ENCODE measurements at places on chromosomes 11 and 22. TPM values are rescaled to one million over a fixed set of nuclear protein-coding genes. Genes with fewer than 3 reads are reported as not detected.

DNA sequence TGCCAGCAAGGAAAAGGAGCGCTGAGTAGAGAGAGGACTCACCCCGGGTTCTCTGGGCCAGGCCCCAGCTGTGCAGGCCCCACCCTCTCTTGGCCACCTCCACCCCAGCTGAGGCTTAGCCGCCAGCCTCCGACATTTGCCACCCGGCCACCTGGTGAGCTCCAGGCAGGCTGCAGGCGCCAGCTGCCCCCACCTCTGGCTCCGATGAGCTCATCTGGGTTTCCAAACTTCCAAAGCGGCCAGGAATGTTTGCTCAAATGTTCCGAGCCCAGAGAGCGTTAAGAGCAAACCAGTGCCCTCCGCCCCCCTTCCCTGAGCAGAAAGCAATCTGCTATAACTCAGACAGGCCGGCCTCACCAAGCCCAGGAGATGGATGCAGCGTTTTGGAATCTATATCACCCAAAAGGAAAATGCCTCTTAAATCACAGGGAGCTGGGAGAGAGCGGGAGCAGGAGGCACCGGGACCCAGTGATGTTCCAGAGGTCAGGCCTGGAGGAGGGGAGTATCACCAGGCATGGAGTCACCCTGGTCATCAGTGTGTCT is 9.1 kb upstream of the MN1 start:
- peak; percentile 69 for DNase-seq

DNA sequence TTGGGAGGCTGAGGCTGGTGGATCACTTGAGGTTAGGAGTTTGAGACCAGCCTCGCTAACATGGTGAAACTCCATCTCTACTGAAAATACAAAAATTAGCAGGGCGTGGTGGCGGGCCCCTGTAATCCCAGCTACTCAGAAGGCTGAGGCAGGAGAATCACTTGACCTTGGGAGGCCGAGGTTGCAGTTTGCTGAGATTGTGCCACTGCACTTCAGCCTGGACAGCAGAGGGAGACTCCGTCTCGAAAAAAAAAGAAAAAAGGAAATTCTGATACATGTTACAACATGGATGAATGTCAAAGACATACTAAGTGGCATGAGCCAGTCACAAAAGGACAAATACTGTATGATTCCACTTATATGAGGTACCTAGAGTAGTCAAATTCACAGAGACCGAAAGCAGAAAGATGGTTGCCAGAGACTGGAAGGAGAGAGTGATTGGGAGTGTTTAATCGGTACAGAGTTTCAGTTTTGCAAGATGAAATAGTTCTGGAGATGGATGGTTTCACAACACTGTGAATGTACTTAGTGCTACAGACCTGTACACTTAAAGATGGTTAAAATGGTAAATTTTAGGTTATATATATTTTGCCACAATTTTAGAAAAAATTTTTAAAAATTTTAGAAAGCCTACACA is 92.3 kb downstream of the BLID start:
- DNase-seq: no peak

GRCh38 chr11:102368472-102368871 is 21.5 kb downstream of the BIRC2 start:
- no peak for DNase-seq

DNA sequence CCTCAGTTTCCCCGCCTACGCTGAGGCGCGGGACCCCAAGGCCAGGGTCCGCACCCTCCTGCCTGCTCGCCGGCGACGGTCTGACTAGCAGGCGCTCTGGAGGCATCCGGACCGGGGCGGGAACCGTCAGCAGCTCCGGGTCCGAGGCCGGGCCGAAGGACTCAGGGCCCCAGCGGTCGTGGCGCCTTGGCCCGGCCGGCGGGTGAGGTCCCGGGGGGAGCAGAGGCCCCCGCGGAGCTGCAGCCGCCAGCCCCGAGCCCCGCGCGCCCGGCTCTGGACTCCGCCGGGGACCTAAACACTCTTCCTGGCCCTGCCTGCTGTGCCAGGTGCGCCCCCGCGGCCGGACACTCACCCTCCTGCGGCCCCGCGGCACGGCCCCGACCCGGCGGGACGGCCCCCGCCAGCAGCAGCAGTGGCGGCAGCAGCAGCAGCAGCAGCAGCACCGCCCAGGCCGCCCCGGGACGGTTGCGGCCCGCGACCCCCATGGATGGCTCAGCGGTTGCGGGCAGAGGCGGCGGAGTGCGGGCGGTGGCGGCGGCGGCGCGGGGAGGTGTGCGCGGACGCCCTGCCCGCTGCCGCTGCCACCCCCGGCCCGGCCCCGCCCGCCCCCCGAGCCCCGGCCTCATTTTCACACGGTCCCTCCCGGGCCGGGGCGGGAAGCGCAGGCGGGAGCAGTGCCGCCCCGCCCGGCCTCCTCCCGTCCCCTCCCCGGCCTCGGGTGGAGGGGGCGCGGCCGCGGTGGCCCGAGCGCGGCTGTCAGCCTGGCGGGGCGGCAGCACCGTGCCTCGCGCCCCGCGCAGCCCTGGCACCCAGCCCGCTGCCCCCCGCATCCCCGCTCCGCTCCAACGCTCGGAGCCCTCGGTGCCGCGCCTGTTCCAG is at the start of gene SCUBE2:
SCUBE2 (minus strand) TSS at position 556 of the 879 bp plus-strand sequence; CDS start at position 485, 71 bp downstream.
- no peak for DNase-seq

The MRGPRX4 gene
- not detected for total RNA-seq

DNA sequence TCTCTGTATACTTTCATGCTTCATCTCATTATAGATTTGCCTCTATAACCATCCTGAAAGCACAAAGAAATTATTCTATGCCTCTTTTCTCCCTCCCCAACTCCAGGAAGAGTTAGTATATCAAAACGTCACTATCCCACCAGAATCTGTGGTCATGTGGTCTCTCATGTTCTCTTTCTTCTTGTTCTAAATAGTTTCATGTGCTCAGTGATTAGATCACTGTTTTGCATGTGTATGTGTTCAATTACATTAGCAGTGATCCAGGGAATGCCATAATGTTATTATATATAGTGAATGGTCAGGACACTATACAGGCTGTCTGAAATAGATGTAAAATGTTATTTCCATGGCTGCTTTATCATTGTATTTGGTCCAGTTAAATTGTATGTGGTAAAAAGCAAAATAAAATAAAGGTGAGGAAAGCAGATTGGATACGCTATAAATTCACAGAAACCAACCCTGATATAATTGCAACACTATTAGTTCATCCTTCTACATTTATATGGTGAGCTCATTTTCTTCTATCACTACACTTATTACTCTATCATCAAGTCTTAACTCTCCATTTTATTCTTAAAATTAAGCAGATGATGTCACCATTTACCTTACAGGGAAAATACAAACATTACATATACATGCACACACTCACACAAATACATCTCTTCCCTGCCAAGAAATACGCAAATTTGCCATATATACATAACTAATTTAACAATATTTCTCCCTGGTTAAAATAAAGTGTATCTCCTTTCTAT is 26.9 kb upstream of the ANO5 start:
- DNase-seq: no peak

The PRR33 gene
- not detected for total RNA-seq

The C22orf42 gene
- total RNA-seq: not detected

DNA sequence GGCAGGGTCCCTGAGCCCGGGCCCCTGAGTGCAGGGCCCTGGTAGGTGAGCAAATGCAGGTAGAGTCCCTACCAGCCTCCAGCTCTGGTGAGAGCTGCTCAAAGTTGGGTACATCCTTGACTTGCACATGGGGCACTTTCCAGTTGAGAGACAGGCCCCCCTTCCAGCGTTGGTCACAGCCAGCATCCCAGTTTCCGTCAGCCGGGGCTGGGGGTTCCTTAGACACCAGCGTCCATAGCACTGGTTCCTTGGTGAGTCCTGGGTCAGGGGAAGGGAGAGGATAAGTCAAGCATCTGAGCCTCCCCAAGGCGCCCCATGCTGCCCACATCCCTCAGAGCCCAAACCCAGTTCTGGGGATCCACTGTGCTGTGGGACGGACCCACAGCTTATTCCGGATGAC is 5.6 kb downstream of the PNPLA5 start:
- no peak for DNase-seq

DNA sequence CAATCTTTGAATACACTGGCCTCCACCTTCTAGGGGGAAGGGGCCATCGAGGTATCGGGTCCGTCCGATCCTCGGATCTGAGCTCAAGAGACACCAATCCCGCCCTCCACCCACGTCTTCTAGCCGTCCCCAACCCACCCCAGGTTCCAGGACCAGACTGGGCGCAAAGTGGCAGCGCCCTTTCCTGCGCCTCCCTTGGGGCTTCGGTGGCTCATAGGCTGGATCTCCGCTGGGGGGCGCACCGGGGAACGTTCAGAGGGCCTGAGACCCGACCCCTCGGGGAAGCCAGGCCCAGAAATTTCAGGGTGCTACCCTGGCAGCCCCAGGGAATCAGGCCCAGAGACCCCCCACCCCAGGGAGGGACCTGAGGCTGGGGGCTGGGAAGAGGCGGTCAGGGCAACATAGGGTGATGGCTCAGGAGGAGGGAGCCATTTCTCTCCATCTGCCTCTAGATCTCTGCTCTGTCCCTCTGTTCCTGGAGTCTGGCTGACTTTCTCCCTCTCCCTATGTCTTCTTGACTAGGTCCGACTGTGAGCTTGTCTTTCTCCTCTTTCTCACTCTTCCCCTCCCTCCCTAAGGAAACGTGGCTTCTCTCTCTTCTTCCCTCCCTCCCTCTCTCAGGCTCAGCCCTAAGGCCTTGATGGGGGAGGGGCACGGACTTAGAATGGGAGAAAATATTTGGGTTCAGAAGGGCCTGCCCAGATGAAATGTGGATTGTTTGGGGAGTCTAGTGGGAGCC is 1.1 kb downstream of the CREB3L1 start:
- DNase-seq: no peak

GRCh38 chr11:125333354-125334073 is 162.6 kb downstream of the FEZ1 start:
- DNase-seq: no peak

DNA sequence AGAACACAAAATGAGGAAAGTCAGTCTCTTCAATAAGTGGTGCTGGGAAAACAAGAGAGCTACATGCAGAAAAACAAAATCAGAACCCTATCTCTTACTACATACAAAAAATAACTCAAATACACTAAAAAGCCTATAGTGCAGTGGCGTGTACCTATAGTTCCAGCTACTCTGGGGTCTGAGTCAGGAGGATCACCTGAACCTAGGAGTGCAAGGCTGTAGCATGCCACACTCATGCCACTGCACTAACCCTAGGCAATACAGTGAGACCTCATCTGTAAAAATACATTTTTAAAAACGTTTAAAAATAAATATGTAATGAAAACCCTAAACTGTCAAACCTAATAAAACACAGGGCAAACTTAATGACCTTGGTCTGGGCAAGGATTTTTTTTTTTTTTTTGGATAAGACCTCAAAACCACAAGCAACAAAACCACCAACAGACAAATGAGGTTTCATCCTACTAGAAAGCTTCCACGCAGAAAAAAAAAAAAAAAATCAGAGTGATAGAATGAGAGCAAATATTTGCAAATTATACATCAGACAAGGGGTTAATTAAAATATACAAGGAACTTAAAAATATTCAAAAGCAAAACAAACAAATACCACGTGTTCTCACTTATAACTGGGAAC is 35.2 kb downstream of the XKR3 start:
- DNase-seq: no peak

GRCh38 chr22:37561212-37562048 is 1.1 kb downstream of the CDC42EP1 start:
- DNase-seq: peak; percentile 69
